ENCODE measurements at places on chromosomes 1 and 21.

- no peak for DNase-seq
These were observed 77.1 kb upstream of the SCCPDH start for GRCh38 chr1:246647113-246647512.

DNA sequence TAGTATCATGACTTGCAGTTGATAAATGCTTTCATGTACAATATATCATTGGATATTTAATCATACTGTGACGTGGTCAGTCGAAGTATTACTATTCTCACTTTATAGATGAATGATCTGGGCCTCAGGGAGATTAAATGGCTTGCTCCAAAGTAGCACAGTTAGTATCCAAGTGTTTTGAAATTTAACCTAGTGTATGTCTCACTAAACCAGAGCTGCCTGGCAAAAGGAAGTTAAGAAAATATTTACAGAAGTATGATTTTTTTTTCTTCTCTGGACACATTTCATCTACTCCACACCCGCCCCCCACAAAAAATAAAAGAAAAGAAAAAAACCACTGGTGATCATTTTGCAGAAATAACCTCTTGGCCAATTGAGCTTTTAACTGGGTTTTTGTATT, 71.9 kb upstream of the CXADR start:
- peak; percentile 24 for DNase-seq

- no peak for DNase-seq
These were observed 213.7 kb downstream of the PBX1 start for GRCh38 chr1:164772635-164773034.

GRCh38 chr1:234176000-234176399, 197.3 kb upstream of the COA6 start:
- DNase-seq, result no peak

GRCh38 chr1:6911021-6911941, 126.0 kb downstream of the CAMTA1 start:
- no peak for DNase-seq

- peak; percentile 32 for DNase-seq
These were observed 338.4 kb downstream of the DISC1 start for GRCh38 chr1:231964961-231965360.
